ENCODE measurements at places on chromosomes 13 and 19.
A peak's percentile ranks its signal among the peaks of the same experiment; 100 is the strongest.

DNA sequence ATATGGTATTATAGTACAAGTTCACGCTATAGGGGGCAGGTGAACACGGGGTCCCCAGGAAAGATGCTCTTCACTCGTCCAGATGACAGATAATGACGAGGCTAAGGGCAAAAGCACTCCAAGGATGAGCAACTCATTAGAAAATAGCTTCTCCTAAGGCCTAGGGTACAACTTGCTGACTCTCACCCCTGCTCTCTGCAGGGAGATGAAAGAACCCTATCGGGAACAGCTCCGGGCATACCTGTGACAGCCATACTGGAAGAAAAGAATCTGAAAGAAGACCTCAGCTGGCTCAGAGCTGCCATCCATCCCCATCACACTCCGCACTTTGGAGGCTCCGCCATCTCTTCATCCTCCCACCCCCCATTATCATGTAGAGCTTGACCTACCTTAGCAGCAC lies 17.5 kb upstream of the HSPH1 start:
- no peak for DNase-seq

GRCh38 chr13:36907821-36908220 lies 12.2 kb downstream of the SMAD9 start:
- DNase-seq = no peak

DNA sequence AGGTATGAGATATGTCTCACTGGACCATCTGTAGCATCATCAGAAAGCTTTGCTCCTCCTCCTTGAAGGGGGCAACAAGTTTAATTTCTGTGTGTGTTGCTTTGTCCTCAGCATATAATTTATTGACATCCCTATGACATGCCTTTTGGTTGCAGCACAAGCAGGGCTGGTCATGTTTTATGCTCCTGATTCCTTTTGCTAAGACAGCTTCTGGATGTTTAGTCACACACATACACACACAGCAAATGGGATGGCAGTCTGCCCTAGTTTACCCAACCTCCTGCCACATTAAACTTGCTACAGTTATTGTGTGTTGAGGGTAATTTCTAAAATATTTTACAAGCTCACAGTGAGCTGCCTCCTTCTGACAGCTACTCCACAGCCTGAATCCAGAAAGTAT lies 217.9 kb upstream of the RXFP2 start:
- DNase-seq = no peak

- DNase-seq = no peak
Measured at GRCh38 chr13:70788074-70788473, 679.8 kb upstream of the KLHL1 start.

GRCh38 chr13:91097269-91097668 lies 250.2 kb upstream of the MIR17HG start:
- DNase-seq = no peak

DNA sequence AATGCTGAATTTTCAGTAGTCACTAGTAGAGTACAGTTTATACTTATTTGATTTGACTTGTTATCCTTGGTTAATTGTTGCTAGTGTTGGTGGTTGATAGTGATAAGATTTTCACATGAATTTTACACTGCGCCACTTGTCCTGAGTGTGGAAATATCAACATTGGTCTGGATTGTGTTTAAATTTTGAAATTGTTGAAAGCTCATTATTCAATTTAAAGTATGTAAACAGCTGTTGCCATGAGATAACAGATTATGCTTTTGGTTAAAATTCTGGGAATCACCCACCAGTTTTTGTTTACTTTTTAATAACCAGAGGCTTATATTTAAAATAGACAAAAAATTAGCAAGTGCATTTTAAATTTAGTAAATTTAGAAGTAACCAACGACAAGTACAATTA lies 12.3 kb upstream of the TNFSF13B start:
- no peak for DNase-seq

- DNase-seq = no peak
Measured at GRCh38 chr19:31278555-31279435, 70.4 kb downstream of the TSHZ3 start.

- DNase-seq = peak; percentile 64
Measured at GRCh38 chr19:47699360-47699917, 13.8 kb upstream of the EHD2 start.
